IPS-NIHi11 (cell line): ENCODE measurements at places on chromosomes 4 and X.

- DNase-seq, result no peak
Measured at GRCh38 chr4:155618183-155618838, 48.3 kb upstream of the GUCY1A1 start.

DNA sequence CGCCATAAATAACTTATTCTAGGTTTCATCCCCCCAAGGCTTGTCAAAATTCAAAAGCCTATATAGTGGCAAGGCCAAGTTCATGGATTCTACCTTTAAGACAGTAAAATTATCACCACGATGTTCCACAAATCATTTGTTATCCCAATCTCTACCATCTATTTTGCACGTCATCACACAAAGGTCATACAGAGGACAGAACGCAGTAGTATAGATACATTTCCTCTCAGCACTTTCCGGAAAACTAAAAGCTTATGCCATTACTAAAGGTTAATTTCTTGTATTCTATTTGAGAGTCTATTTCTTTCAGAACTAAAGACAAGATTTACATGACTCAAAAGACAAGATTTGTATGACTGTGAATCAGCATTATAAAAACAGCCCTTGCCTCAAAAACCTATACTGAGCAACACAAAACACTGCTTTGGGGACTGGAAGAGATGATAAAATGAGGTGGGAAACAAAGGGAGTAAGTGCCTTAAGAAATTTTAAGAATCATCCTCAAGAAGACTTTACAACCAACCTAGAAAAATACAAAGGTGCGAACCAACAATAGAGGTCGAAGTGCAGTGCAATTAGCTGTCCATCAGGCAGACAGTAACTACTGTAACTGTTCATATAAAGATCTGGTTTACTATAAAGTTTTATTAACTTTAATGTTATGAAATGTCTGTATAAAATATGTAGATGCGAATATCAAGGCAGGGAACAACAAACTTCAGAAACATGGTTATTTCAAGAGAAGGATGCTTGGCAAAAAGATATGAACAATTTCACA lies 7.6 kb downstream of the UBE2D3 start:
- DNase-seq, result no peak

- DNase-seq, result no peak
Measured at GRCh38 chr4:106496061-106496460, 127.5 kb upstream of the GIMD1 start.

DNA sequence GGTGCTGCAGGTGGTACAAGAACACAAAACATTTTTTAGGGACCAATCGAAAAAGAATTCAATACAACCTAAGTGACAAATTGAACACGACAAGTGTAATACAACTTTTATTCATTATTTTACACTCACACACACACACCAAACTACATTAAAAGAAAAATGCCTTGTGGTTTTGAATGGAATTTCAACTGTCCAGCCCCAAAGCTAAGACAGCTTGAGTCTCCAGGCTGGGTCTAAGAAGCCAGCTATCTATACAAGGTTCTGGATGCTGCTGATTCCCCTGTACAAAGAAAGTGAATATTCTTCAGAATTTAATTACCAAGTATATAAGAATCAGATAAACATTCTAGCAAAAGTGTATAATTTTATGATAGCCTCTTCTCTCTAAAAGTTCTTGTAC lies 118.2 kb downstream of the PPP3CA start:
- no peak for DNase-seq

DNA sequence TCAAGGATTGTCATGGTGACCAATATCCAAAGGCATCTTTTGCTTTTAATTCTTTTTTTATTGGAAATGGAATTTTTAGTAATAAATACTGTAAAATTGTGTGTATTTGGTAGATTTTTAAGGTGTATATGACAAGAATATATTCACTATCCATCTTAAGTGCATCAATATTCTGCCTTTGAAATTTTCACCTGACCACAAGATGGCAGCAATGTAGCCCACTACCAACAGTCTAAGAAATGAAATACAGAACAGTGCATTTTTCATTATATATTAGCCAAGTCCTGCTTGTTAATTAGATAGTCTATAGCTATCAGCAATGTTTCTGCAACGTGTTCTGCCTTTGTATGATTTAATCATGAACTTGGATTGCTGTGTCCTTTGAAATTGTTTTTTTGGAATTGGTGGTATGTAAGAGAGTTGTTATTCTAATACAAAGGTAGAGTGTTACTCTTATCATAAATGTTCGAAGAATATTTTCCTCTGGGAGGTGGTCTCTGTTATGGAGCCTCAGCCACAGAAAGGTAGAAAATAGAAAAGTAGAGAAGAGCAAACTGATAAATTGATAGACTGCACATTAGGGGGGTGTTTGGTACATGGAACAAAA lies 38.2 kb downstream of the HPGDS start:
- DNase-seq, result peak; percentile 39
